Renal cortical epithelial cell (primary cell): ENCODE measurements at places on chromosomes 6 and 20. TPM values are rescaled to one million over a fixed set of nuclear protein-coding genes. Genes with fewer than 3 reads are reported as not detected.

DNA sequence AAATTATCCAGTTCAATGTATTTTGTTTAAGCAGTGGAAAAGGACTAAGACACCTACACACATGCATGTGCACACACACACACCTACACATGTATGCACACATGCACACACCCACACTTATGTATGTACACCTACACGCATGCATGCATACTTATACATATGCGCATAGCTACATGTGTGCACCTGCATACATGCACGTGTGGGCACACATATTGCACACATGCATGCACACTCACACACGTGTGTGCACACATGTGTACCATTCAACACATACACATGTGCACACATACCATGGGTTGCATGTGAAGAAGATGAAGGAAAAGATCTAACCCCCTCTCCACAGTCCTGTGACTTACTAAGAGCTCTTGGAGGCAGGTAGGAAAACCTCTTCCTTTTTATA is 122.0 kb upstream of the MAFB start:
- no peak for DNase-seq

GRCh38 chr6:56652231-56652630 is 9.5 kb upstream of the DST start:
- DNase-seq, result peak; percentile 84

- DNase-seq, result peak; percentile 45
These were observed 5.6 kb upstream of the UQCC2 start for GRCh38 chr6:33716890-33717632.

DNA sequence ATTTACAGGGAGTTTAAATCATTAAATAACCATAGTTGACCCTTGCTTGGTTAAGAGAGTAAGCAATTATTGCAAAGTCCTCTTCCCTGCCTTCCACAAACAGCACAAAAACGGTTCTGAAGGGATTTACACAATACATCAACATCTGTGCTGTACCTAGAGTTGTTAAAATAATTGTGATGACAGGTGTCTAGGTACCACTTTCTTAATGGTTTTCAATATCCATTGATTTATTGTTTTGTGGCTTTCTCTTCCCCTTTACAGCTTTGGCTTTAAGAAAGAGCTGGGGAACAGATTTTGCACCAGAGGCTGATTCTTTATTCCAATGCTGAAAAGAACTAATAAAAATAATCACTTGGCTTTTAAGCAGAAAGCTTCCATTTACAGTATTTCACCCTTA is 598 bp upstream of the SOX4 start:
- DNase-seq, result no peak

DNA sequence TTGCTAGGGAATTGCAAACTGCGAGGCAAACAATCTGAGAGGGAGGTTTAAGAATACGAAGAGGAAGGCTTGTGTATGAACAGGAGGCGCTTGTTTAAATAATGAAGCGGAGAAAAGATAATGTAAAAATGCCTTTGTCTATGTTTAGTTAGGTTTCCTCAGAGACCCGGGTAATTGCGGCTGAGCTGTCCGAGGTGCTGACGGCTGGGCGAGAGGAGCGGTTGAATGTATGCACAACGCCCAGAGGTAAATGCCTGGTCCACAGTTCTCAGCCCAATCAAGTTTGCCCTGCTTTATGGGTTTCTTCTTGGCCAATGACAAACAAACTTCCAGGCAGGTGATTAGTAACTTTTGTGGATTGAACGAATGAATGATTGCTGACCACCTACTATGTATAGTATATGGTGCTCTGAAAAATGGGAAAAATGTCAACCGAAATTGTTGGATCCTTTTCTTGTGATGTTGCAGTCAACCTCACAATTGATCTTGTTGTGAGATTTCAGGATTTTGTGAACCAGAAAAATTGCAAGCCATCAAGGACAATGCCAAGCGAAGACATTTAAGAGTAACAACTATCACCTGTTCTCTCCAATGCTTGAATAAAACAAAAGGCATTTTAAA is 38.3 kb upstream of the SLC32A1 start:
- peak; percentile 27 for DNase-seq

- no peak for DNase-seq
These were observed 45.4 kb downstream of the RAB44 start for GRCh38 chr6:36743032-36743431.

GRCh38 chr20:51309128-51309527 is 233.4 kb downstream of the NFATC2 start:
- no peak for DNase-seq

- no peak for DNase-seq
These were observed 73.3 kb upstream of the NXT1 start for GRCh38 chr20:23277316-23277715.

GRCh38 chr6:133108419-133108818 is 132.7 kb upstream of the EYA4 start:
- DNase-seq, result no peak

- no peak for DNase-seq
These were observed 130.5 kb downstream of the MRPL14 start for GRCh38 chr6:43996618-43997344.

DNA sequence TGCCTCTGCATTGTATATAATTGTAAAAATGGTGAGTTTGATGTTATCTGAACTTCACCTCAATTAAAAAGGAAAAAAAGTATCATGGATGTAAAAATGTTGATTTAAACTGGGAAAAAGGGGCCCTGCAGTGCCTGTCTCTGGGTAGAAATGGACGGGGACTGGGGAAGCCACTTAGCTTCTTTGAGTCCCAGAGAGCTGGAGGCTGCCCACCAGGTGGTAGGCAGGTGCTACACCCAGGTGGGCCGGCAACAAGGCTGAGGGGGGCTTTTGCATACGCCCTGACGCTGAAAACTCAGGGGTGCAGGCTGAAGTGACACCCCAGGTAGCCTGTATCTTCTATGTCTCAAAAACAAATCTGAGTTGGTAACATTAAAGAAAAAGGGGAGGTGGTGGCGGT is 118.2 kb downstream of the SULF2 start:
- no peak for DNase-seq

- peak; percentile 56 for DNase-seq
These were observed 1.6 kb downstream of the SCAND1 start for GRCh38 chr20:35952480-35953386.

DNA sequence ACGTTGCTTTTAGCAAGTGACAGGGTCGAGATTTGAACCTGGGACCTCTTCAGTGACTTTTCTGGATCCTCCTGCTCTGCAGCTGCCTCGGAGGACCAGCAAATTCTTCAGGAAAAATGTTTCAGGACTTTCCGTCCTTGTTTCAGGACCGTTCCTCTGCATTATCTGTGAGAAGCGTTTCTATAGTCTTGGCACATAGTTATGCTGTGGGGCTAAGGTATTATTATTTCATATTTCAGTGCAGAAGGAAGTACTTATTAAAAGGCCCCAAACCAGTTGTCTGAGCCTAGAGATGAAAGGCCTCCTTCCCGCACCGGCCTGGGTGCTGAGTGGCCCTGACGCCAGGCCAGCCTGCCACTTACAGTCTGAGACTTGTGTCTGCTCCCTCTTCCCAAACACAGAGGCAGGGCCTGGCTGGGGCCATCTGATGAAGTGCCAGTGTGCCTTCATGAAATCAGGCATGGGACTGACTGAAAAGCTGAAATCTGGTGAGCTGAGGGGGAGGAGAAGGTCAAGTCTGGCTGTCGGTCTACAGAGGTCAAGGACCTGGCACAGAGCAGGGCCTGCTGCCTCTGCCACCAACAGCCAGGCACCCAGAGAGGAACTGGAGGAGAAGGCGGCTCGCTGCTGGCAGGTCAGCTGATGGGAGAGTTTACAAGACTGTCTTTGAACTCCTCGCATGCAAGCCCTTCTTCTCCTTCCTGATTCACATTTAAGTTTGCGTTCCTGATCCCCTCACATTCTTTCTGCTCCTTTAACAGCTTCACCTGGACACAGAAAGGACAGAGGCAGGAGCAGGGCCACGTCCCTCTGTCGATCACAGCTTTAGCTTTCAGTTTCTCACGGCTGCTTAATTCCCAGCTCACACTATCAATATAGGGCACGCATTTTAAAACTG is 8.9 kb upstream of the QKI start:
- no peak for DNase-seq

DNA sequence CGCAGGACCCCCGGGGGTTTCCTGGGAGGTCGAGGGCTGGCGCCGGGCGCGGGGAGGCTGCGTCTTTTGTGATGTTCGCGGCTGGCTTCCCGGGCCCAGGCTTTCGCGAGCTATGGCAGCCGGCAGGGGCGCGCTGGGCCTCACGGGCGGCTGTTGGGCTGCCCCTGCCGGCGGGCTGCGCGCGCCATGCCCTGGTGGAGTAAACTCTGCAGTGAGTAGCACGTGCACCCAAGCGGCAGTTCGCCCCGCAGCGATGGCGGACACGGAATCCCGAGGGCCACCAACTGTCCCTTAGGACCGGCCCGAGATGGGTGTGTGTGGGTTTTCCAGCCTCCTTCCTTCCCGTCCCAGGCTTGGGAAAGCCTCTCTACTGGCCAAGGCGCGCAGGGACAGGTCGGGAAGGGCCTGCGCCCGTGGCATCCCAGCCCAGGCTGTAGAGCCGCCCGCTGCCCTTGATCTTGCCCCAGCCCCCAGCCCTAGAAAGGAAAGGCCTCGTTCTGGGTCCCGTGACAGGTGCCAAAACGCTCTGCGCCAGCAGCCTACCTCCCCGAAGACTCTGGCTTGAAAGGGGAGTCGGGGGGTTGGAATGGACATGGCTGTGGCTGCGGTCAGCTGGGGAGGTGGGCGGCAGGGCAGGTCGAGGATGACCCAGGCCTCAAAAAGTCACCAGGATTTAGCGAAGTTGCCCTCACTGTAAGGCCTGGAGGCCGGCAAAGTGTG is 49.7 kb downstream of the ZBTB2 start:
- DNase-seq, result no peak

DNA sequence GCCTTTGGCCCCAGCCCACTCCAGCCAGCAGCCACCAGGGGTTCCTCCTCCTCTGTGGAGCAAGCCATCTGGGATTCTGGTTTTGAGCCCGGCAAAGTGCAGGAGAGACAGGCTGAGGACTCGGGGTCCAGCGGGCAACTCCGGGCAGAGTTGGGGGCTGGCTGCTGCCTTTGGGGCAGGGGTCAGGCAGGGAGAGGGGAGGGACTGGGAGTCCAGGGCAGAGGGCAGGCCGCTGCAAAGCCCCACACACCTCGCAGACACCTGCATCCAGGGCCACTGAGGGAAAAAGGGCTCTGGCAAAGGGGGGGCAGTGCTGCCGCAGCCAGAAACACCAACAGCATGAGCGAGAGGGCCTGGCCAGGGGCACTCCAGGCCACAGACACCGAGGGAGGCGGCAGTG is 8.8 kb downstream of the BIRC7 start:
- no peak for DNase-seq

GRCh38 chr20:671252-672030 is 4.2 kb downstream of the SCRT2 start:
- DNase-seq, result no peak

- peak; percentile 33 for DNase-seq
These were observed 236.9 kb downstream of the EPM2A start for GRCh38 chr6:145498425-145498824.

The SLC17A3 gene
- 5.6 and 30.0 TPM in 2 replicates for total RNA-seq

The ABHD16B gene
- total RNA-seq, result not detected in 2 replicates

The BMP6 gene
- 0.69 and 0.75 TPM in 2 replicates for total RNA-seq

The TCF15 gene
- not detected in 2 replicates for total RNA-seq

The GLP1R gene
- not detected in 2 replicates for total RNA-seq
